Esophagus mucosa (tissue), 1 donor: ENCODE measurements at places on chromosomes 1 and 21. TPM values are rescaled to one million over a fixed set of nuclear protein-coding genes. Genes with fewer than 3 reads are reported as not detected.
A peak's percentile ranks its signal among the peaks of the same experiment; 100 is the strongest.

DNA sequence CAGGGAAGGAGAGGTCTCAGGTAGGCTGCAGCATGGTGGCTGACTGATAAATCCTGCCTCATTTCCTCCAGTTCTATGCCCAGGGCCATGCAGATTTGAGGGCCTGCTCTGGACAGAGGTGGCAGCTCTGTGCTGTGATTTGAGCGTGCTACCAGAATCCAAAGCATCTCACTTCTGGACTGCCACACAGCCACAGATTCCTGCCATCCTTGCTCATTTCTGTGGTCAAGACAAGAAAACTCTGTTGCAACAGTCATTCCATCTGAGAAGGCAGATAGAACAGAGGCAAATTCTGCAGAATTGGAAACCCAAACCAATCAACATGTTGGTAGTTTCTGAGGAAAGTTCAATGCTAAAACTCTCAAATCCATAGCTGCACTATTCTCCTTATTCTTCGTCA lies 102.8 kb upstream of the GALNT2 start:
- no peak for ATAC-seq

The DMBX1 gene
- total RNA-seq, result not detected

DNA sequence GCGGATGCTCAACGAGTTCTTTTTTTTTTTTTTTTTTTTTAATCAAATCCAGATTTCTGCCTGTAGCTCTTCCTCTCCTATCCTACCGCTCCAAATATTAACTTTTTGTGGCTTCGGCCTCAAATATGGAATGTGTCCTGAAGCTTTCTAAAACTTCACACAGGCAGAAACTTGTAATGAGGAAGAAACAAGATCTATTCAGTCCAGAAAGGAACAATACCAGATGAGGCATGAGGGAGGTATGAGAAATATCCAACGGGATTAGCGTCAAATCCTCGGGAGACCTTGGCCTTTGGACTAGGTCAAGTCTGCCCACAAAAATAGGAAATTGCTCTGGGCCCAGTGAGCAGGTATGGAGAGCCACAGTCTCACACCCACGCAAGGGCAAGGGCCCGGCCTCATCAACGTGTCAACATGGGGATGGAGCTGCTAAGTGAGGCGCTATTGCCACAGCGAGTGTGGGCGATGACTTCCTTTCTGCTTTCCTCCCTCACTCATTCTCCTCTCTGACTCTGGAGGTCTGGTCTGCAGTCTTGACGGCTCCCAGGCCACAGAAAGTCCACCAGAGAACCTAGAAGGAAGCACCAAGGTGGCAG lies 66.6 kb downstream of the BCAR3 start:
- peak; percentile 42 for ATAC-seq

DNA sequence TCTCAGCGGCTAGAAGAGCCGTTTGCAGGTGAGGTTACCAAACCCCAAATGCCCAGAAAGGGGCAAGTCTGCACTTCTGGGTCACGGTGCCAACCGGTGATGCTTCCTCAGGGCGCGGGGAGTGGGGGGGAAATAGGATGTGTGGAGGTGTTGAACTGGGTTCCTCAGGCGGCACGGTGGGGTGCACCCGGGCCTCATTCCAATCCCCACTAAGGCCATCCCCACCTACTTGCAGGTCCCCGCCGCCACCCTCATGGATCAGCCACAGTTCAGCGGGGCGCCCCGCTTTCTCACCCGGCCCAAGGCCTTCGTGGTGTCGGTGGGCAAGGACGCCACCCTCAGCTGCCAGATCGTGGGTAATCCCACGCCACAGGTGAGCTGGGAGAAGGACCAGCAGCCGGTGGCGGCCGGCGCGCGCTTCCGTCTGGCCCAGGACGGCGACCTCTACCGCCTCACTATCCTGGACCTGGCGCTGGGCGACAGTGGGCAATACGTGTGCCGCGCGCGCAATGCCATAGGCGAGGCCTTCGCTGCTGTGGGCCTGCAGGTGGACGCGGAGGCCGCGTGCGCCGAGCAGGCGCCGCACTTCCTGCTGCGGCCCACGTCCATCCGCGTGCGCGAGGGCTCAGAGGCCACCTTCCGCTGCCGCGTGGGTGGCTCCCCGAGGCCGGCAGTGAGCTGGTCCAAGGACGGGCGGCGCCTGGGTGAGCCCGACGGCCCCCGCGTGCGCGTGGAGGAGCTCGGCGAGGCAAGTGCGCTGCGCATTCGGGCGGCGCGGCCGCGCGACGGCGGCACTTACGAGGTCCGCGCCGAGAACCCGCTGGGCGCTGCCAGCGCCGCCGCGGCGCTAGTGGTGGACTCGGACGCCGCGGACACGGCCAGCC lies 3.9 kb downstream of the OBSCN start:
- no peak for ATAC-seq

The SLC45A1 gene
- 0.20 TPM for total RNA-seq

- ATAC-seq, result no peak
Measured at GRCh38 chr1:14334336-14335176, 263.9 kb upstream of the KAZN start.

The LCE2C gene
- not detected for total RNA-seq

The PGLYRP3 gene
- 31.3 TPM for total RNA-seq

- ATAC-seq, result no peak
Measured at GRCh38 chr1:59113876-59114457, 182.9 kb upstream of the FGGY start.

DNA sequence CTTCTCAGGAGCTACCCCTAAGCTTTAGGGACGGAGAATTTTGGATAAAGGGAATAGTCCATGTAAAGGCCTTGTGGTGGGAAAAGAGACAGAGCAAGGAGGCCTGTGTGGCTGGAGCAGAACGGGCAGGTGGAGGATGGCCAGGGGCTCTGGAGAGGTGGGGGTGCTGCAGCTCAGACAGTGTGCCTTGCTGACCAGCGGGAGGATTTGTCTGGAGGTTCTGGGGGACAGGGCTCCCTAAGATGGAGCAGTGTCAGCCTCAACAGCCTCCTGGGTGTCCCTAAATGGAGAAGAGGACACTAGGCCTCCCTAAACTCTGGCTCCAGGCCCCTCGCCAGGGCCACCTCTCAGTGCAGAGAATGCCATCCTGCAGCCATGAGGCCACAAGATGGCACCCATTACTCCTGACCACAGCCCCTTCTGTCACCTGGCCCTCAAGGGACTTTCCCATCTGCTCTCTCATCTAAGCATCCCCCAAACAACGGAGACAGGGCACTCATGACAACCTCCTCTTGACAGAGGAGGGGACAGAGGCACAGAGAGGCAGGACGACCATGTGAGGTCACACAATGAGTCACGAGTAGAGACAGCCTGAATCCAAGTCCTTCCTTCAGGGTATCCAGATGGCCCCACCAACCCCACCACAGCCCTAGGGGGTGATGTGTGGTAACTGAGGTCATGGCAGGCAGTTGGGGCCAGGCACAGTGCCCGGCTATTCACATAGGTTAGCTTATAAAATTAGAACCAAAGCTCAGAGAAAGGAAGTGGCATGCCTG lies 94.7 kb downstream of the DMRTB1 start:
- no peak for ATAC-seq

The WNT9A gene
- total RNA-seq, result 3.1 TPM

GRCh38 chr1:22133931-22134324 lies 9.0 kb downstream of the WNT4 start:
- no peak for ATAC-seq

DNA sequence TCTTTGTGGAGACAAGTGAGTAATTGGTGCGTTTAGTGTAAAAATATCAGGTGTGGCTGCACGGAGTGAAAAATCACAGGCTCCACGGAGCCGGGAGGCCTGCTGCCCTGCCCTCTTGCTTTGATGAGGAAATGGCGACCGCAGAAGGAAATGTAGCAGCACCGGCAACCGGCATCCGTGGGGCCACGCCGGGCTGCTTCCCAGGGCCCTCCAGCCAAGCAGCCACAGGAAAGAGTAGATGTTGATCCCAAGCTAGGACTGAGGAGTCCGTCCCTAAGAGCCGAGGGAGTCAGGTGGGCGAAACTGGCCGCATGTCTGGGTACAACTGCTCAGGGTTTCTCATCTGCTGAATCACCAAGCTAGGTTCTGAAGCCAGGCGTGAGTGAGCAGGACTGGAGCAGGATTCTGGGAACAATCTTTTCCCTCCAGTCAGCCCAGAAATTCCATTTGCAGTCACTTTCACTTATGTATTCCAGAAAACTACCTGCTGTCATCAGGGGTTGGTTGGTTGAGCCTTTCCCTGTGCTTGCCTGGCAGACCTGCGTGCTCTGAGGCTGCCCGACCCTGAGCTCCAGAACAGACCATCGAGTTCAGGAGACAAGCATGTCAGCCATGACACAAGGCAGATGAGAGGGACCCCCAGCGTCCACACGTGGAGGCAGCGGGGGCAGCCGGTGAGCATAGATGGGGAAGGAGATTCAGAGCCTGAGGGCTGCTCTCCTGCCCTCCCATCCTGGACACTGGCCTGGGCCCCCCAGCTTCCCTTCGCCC lies 5.8 kb upstream of the ITGB2 start:
- no peak for ATAC-seq

- no peak for ATAC-seq
Measured at GRCh38 chr1:9776685-9777084, 47.1 kb downstream of the CLSTN1 start.

The KNCN gene
- not detected for total RNA-seq

DNA sequence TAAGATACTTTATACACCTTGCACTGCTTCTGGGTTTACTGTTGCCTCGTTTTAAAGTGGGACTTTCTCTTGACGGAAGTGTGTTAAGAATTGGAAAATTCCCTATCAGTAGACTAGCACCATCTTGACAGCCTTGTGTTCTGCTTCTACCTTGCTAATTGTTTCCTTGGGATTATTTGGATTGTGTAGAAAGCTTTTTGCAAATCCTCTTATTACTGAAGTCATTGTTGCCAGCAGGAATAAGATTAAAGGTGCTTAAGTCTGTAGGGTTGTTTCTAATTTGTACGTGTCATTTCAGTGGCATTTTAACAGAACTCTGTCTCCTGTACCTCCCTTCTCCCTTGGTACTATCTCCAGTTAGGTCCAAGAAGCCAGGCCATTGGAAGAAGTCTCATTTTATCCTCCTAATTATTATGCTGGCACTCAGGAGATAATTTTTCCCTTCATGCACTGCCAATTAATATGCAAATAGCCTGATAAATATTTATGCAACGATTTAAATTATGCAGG lies 107.7 kb downstream of the POU2F1 start:
- peak; percentile 31 for ATAC-seq

GRCh38 chr1:87723193-87723592 lies 394.5 kb downstream of the LMO4 start:
- ATAC-seq, result no peak

DNA sequence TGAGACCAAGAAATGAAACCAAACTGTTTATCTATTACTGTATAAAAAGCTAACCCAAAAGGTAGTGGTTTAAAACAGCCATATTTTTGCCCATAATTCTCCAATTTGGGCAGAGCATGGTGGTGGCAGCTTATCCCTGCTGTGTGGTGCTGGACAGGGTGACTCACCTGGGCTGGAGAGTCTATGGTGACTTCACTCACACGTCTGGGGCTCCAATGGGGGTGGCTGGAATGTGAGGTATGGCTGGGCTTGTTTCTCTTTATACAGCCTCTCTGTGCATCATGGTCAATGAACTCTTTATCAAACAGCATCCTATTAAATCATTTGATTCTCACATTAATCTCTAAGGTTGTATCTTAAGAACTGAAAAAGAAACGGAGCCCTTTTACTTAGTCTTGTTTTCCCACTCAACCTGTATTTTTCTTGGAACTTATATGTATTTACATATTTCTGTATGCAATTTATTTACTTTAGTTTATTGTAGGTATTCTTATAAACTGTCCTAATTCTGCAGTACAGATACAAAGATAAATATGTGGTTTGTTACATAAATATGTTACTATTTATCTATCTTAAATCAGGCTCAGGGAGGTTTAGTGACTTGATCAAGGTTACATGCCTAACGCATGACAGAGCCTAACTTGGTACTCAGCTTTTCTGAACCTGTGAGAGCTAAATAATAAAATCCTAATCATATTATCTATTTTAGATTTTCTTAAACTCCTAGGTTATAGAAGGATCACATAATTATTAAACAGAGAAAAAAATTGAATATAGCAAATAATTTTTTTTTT lies 37.5 kb upstream of the WLS start:
- ATAC-seq, result no peak

- no peak for ATAC-seq
Measured at GRCh38 chr21:14479241-14479786, 66.8 kb downstream of the SAMSN1 start.

- ATAC-seq, result peak; percentile 84
Measured at GRCh38 chr21:32958288-32959002, 67.3 kb upstream of the OLIG2 start.

The CA6 gene
- not detected for total RNA-seq

The SPATA46 gene
- total RNA-seq, result not detected

The DIRAS3 gene
- 2.2 TPM for total RNA-seq

DNA sequence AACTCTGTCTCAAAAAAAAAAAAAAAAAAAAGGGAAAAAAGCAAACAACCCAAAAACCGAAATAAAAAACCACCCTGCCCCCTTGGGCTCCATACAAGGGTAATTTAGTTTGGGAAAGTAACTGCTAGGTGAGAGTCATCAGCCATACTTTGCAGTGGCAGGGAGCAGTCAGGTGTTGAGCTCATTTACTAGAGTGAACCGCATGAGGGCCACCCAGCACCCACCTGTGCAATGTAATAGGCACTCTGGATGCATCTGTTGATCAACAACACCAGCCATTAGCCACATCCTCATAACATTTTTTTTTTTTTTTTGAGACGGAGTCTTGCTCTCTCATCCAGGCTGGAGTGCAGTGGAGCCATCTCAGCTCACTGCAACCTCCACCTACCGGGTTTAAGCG lies 9.1 kb downstream of the INAVA start:
- no peak for ATAC-seq

GRCh38 chr1:4127592-4128140 lies 227.6 kb upstream of the C1orf174 start:
- no peak for ATAC-seq

The SPOCD1 gene
- total RNA-seq, result 0.68 TPM

GRCh38 chr1:239870194-239870593 lies 221.5 kb upstream of the FMN2 start:
- no peak for ATAC-seq
